Stimulated activated CD8-positive, alpha-beta memory T cell treated with anti-CD3 and anti-CD28 coated beads, Interleukin-2, amount 100 ng/mL, for 1 hour (primary cell): ENCODE measurements at places on chromosomes 6 and 20.

DNA sequence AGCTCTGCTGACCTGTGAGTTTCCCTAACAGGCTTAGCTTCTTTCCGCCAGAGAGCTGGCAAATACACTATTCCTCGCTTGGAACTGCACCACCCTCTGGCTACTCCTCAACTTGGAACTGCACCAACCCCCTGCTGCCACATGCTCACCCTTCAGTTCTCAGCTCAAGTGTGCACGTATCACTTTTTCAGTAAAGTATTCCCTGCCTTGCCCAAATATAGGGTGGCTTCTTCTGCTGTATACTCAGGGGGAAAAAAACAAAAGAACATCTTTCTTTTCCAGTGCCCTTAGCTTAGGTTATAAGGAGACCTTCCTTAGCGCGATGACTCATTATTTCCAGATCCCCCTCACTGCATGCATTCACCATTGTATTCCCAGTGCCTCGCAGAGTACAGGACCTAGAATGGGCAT, 21.2 kb downstream of the GNAS-AS1 start:
- no peak for DNase-seq

DNA sequence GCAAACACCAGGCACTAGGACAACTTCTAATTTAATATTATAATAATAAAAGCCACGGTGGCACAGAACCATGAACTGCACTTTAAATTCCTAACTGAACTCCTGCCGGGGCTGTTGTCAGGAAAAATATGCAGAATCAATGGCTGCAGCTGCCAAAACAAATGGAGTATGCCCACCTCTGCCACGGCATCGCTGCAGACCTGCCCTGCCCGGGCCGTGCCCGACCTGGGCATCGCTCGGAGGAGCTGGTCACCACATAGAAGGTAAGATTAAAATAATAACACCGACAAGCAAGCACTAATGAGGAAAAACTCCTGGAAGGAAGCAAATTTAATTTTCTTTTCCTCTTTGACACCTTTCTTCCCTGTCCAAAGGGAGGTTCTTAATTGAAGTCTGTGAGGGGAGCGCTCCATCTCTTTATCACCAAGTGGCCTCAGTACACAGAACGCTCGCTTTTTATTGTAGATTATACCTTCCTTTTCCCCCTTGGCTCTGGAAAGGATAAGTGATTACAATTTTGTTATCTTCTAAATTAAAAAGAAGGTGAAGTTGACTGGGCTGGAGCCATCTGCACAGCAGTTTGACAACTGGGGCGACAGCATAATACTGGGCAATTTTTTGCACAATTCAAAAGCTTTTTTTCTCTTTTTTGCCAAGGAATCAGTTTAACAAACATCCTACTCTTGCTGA, 351.3 kb downstream of the ZFAND3 start:
- no peak for DNase-seq

- DNase-seq: no peak
Measured at GRCh38 chr6:68333442-68333841, 301.6 kb upstream of the ADGRB3 start.

DNA sequence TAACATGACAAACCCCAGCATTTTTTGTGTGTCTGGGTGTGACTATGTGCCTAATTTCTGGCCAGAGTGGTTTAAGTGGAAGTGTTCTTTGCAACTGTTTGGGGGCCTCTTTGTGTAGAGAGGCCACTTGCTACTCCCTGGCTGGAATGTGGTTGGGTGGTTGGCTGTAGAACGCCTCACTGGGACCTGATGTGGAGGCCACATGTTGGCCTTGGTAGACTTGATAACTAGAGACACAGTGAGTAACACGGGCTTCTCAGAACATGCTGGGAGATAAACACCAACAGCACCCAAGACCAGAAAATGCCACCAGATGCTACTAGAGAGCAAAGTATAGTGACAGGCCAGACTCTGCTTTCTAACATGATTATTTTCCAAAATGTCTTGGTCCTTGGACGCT, 111.2 kb upstream of the ZFP64 start:
- no peak for DNase-seq

DNA sequence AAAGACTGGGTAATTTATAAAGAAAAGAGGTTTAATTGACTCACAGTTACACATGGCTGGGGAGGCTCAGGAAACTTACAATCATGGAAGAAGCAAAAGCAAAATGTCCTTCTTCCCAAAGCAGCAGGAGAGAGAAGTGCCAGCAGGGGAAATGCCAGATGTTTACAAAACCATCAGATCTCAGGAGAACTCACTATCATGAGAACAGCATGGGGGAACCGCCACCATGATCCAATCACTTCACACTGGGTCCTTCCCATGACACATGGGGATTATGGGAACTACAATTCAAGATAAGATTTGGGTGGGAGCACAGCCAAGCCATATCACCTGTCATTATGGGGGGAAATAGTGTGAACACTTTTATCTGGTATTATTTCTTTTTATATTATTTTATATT, 557.2 kb downstream of the EYS start:
- no peak for DNase-seq

DNA sequence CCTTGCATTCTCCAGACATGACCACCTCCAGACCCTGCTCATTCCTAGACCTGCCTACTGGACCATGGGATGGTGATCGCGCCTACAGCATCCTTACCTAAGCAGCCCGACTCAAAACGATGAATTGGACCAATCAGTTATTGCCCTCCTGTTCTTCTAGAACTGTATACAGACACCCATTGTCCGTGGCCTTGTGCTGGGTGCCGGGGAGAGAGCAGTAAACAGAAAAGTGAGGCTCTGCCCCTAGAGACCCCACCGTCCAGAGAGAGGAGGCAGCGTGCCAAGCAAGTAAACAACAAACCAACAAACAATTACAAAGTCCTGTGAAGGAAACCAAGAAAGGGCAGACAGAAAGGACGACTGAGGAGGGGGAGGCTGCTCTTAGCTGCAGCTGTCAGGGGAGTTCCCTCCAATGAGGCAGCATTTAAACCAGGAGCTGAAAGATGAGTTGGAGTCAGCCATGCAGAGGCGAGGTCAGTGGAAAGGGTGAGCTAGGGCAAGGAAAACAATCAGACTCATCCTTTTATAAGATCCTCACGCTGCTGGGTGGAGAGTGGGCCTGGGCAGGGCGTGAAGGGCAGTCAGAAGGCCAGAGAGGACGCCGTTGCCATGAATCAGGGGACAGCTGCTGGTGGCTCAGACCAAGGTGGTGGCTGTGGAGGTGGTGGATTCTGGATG, 37.6 kb upstream of the BLCAP start:
- no peak for DNase-seq

DNA sequence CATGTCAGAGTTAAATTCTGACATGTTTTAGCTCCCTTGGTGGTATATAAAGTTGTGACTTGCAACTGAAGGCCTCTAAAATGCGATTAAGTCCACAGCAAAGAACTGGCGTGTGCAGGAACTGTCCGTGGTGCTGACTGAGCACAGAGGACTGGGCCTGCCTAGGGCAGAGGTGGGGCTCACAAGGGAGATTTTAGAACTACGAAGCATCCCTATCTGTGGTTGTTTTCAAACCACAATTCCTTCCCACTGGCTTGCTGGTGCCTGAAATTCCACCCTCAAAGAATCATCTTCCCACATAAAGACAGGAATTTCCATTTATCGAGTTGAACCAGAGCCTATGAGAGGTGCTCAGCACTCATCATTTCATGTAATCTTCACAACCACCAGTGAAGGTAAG, 30.1 kb downstream of the RIMS4 start:
- DNase-seq: no peak

DNA sequence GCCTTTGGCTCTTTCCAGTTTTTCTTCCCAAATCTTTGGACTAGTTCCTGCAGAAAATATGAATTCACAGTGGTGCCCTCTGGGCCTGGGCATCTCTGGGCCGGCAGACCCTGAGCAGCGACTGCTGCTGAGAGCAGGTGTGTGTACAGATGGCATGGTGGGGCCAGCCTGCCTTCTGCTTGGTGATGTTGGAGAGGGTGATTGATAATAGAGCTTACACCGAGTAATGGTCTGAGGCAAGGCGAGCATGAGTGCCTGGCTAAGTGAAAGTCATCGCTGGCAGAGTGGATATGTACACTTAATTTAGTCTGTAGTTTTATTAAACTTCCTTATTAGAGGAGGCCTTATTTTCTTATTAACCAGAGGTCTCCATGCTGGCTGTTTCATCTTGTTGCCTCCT, 156.9 kb downstream of the CDKAL1 start:
- DNase-seq: no peak

GRCh38 chr20:23939641-23940040, 48.9 kb downstream of the GGTLC1 start:
- no peak for DNase-seq

GRCh38 chr6:148497257-148497656, 154.6 kb downstream of the SASH1 start:
- no peak for DNase-seq

DNA sequence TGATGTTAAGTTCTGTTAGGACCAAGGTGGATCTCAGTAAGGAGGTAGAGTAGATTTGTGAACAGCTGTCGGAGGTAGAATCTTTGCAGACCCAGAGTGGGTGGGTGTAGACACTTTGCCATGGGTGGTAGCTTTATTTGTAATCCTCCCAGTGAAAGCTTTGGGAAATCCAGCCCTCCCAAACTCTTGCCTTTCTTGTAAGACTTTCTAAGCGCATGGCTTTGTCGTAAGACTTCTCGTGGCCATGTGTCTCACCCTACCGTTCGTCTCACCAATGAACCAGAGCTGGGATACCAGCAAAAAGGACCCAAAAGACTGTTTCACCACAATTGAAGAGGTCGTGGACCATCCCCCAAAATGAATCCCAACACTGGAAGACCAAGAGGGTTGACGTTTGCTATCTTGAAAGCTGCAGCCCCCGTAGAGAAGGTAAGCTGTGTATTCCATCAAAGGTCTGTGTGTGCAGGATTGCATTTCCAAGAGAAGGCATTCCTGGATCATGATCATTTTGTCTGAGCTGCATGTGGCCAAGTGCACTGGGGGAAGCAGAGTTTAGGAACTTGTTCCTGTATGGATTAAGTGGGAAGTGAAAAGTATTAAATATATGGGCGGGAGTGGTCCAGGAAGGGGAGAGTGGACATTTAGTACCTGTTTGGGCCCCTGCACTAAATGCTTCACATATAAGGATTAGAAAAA, 5.8 kb upstream of the TMEM14A start:
- DNase-seq: no peak

GRCh38 chr20:34564833-34565232, 6.3 kb downstream of the MAP1LC3A start:
- no peak for DNase-seq

- DNase-seq: no peak
Measured at GRCh38 chr6:156866220-156867015, 89.2 kb downstream of the ARID1B start.

GRCh38 chr20:62570897-62571668, 71.2 kb upstream of the SLCO4A1 start:
- no peak for DNase-seq

- no peak for DNase-seq
Measured at GRCh38 chr6:81900616-81901015, 148.1 kb upstream of the TENT5A start.

DNA sequence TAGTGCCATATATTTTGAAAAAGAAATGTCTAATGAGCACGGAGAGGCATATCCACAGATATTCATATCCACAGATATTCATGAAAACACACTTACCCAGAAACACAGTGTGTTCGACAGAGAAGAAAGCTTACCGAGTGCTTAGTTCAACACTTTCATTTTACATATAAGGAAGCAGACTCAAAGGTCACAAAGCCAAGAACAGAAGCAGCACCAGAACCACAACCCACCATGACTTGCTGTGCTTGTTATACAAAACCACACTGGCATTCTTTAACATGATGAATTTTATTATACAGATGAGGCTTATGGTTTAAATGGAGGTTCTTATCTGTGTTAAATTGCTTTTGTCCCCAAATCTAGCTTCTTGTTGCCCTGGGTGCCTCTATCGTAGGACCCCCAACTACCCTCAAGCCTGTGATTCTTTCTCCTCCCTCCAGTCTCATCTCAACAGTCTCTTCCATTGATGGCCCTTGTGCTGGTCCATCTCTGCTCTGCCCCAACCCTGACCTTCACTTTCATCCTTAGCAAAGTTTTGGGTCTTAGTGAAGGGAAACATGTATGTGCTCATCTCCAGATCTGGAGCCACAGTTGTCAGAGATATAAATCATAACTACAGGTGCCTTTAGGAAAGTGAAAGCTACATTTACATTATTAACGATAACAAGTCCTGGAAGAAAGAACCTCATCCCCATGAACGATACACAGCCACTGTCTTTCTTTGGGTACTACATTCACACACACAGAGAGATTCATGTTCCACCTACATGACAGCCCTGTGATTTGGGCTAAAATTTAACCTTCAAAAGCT, 40.0 kb downstream of the SF3B5 start:
- no peak for DNase-seq

DNA sequence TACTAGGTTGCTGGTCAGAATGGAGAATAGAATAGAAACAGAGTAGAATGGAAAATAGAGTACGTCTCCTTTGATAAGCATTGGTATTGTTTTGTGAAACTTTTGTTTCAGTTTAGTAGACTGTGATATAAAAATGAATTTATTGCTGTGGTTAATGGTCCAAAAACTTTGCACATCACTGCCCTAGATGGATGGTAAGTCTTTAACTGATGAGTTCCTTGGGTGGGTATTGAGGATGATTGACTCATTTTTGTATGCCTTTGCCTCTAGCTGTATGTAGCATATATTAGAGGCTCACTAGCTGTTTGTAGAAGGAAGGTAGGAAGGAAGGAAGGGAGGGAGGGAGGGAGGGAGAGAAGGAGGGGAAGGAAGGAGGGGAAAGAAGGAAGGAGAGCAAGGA, 48.3 kb downstream of the ZDHHC14 start:
- no peak for DNase-seq

- DNase-seq: no peak
Measured at GRCh38 chr20:24096264-24096663, 107.7 kb upstream of the GGTLC1 start.

GRCh38 chr20:2656471-2657117, 4.2 kb downstream of the NOP56 start:
- DNase-seq: no peak

GRCh38 chr6:165969184-165969583, 198.5 kb downstream of the TBXT start:
- DNase-seq: no peak

DNA sequence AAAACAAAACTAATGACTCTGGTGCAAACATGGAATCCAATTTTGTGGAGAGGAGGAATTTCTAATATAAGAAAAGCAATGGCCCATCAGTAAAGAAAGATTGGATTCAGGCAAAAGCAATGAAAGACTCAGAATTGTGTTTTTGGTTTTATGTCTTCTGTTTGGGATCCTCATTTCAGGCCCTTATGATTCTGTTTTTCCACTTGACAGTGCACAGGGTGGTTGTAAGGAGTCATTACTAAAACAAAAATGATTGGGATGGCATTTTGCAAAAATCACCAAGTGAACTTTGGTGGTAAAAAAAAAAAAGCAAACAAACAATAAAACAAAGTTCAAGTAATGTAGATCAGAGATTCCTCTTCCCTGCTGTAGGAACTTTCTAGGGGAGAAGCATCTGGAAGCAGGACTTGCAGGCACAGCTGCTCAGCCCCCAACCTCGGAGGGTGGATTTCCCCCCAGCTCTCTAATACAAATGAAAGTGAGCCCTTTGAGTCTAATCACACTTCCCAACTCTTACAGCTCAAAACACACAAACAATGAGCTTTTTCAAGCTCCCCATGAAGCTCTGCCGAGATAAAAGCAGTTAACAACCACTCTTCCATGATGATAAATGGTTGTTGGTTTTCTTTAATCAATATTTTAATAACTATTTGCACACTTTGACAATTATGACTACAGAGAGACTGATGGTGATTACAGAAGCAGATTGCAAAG, 177.7 kb downstream of the ZDHHC14 start:
- no peak for DNase-seq

- no peak for DNase-seq
Measured at GRCh38 chr20:15986690-15987089, 586.6 kb downstream of the KIF16B start.

GRCh38 chr6:150846641-150847040, 18.9 kb upstream of the MTHFD1L start:
- no peak for DNase-seq
